ENCODE measurements at places on chromosomes 7 and 10.

- no peak for DNase-seq
These were observed 589.5 kb downstream of the ARL4A start for GRCh38 chr7:13276977-13277376.

DNA sequence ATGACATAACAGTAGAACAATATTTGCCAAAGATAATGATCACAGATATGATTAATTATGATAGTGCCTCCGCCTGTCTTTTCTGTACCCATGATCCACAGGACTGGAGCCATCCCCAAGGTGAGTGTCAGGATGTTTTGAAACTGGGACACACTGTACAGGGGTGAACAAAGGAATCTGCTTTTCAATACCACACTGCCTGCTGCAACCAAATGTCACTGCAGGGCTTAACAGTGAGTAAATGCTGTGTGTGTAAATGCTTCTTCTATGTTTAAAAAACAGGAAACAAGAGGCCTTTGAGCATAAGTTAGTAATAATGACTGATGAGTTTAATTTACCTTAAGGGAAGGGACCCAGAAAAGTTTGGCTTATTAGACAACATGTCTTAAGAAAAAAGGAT, 65.2 kb downstream of the HBP1 start:
- no peak for DNase-seq

DNA sequence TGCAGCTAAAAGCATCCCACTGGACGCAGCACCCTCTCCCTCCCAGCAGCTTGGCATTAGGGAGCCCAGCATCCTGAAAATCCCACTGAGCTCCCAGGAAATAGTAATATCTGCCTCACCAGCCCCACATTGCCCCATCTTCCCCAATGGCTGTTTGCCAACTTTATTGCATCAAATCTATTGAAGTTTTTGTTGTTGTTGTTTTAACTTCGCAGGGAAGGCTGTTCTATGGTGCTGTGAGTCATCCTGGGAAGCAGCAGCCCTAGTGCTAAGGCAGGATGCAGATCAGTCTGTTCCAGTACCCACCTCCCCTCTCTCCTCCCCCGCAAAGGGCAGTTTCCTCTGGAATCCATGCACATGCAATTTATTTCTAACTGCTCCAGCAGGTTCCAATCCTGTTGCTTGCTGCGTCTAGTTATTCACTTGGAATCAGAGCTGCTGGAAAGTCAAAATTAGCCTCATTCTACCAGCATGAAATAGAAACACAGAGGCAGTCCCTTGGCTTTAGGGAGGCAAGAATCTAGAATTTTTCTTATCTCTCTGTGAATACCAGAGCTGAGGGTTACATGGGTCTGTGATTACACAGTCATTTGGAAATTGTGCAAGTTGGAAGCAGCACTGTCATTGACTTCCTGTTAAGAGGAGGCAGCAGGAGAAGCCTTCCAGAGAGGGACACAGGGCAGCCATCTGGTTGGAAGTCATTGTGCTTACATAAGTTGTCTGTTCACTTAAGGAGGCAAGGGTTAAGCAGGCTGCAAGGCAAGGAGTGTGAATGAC, 115.9 kb upstream of the CACUL1 start:
- no peak for DNase-seq

GRCh38 chr10:38054361-38054797, 39.8 kb upstream of the ZNF37A start:
- no peak for DNase-seq

DNA sequence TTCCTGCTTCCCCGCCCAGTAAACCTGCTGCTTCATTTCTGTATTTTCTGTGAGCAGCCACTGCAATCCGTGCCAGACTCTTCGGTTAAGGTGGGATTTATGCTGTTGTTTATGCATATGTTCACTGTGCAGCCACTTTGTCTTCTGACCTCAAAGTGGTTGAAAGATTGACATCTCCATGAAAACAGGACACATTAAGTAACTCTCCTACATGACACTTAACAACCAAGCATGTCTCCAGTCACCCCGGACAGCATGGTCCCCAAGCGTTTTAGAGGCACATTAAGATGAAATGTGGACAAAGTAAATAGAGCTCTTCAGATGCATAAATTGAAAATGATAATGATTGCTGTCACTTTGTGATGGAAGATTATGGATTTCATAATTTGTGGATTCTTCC, 421.3 kb downstream of the GFRA1 start:
- DNase-seq, result no peak

DNA sequence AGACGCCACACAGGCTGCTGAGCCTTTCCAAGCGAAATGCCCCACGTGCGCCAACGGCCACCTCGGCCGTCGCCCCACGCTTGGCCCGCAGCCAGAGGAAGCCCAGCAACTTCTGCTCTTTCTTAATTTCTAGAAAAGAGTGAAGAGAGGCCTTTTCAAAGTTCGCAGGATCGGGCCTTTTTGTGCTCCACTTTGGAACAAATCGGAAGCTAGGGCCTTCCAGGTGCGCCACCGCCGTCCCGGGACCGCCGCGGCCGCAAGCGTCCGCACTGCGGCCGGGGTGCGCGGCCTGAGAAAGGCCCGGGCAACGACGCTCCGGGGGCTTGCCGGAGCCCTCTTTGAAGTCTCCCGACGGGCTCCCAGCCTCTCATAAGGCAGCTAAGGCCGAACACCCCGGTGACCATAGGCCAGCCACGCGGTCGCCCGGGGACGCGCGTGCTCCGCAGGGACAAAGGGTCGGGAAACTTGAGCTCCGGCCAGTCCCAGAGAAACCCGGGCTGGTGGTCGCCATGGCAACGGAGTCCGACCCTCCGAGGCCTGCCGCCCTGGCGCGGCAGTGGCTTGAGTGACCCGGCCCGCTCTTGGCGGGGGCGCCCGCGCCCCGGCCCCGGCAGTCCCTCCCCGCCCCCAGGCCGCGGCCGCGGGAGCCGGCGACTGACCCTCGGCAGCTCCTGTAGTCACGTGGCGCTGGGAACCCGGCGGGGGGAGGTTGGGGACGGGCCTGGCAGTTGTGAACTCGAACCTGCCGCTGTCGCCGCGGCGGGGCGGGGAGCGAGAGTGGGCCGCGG, at the start of gene REPIN1:
TSS of gene REPIN1 (plus strand) at position 727 of the 788 bp plus-strand sequence. CDS start 890 bp downstream, outside the sequence.
- DNase-seq, result peak; percentile 95

DNA sequence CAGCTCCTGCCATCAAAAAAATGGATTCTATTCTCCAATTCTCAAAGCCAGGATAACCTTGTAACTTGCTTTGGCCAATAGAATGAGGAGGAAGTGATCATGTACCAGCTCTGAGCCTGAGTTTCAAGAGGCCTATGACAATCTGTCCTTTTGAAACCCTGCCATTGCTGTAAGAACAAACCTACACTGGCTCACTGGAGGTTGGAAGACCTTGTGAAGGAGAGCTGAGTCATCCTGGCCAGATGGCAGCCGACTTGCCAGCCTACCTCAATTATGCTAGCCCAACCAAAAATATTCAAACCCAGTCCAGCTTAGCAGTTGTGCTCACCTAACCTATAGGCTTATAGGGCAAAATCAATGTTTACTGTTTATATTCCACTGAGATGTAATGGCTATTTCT, 93.0 kb downstream of the HGF start:
- no peak for DNase-seq

GRCh38 chr7:29304756-29305155, 110.2 kb downstream of the CHN2 start:
- peak; percentile 30 for DNase-seq

DNA sequence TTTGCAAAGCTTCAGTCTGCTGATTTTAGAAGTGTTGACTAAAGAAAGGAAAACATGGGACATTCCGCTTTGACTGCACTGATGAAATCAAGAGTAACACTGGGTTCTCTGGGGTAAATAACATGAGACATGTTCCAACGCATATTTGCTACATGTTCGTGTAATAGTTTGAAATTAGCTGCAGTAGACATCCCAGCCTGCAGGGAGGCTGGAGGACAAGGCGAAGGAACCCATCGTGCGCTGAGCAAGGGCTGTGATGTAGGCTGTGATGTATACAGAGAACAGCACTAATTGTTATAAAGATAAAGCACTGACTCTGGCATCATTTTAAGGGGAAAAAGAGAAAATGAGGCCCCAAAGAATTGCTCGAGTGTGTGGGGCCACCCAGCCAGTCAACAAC, 40.3 kb downstream of the SFMBT2 start:
- DNase-seq, result no peak

- DNase-seq, result no peak
These were observed 65.0 kb upstream of the TRIM8 start for GRCh38 chr10:102579328-102579727.

GRCh38 chr10:23512355-23513058, 73.6 kb downstream of the OTUD1 start:
- no peak for DNase-seq

DNA sequence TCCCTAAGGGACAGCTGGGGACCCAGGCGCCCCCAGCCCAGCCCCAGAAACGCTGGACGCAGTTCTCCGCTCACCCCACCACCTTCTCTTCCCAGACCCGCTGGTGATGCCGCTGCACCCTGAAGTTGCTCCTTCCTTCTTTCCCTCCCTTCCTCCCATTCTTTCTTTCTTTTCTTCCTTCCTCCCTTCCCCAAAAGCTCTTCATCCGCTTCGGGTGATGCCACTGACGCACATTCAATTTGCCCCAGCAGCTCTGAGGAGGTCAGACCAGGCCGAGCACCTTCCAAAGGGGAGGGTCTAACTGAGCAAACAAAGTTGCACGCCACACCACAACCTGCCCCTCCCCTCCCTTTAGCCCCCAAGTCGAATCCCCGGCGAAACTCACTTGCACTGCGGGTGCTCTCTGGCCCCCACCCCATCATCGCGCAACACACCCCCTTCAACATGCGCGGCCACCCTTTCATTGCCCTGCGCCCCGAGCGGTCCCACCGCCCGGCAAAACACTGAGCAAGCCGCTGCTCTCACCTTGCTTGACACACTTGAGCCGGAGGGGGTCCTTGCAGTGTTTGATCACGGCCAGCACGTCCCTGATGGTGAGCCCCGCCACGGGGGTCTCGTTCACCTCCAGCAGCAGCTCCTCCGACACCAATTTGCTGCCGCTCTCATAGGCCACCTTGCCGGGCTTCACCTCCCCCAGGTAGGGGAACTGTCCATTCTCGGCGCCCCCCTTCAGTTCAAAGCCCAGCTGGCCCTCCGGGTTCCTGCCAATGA, 787 bp downstream of the MAGI2 start:
- no peak for DNase-seq

GRCh38 chr7:30920021-30920583, 8.4 kb downstream of the AQP1 start:
- peak; percentile 21 for DNase-seq

DNA sequence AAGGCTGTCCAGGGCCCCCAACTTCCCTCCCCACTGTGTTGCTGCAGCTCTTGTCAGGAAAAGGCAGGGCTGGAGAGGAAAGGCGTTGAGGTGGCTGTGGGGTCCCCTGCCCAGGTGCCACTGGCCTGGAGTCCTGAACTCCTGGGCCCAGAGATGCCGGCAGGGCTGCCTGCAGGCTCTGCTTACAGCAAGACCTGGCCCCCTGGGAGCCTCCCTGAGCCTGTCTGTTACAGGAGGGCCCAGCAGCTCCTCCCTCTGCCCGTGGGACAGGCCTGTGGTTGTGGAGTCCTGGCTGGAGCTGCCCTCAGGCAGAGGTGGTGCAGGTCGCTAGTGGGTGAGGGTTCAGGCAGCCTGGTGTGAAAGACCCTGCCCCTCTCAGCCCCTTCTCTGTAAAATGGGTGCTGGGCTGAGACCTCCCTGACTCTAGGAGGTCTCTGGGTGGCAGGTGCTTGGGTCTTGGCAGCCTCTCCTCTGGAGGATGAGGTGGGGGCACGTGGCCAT, 9.9 kb downstream of the ANTXRL start:
- DNase-seq, result peak; percentile 15

DNA sequence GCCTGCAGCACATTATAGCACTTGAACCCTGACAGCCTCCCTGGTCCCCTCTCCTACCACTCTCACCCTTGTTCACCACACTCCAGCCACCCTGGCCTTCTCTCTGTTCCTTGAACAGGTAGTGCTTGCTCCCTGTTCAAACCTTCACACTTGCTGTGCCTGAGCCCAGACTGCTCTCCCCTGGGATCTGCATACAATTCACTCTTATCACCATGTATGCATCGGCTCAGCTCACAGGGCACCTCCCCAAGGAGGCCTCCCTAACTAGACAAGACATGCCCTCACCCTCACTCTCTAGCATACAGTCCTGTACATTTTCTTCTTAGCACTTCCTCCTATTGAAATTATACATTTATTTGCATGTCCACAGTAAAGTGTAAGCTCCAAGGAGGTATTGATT, 59.3 kb downstream of the FAM13C start:
- DNase-seq, result no peak

DNA sequence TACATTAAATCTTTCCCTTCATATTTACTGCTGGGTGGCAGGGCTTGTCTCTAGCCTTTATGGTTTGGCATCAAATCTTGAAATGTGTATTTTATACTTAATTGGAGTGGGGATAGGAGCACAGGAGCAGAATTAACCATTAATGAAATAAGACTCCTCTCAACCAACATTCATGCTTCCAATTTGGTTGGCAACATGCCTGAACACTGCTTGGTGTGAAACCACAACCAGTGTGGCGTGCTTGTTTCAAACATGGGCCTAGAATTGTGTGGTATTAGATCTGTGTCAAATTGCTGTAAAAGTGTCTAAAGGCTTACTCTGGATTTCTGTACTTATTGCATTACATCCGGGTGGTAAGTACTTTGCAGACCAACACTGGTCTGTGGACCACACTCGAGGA, 25.1 kb upstream of the VPS41 start:
- no peak for DNase-seq

GRCh38 chr10:4069491-4069890, 284.5 kb upstream of the KLF6 start:
- no peak for DNase-seq

DNA sequence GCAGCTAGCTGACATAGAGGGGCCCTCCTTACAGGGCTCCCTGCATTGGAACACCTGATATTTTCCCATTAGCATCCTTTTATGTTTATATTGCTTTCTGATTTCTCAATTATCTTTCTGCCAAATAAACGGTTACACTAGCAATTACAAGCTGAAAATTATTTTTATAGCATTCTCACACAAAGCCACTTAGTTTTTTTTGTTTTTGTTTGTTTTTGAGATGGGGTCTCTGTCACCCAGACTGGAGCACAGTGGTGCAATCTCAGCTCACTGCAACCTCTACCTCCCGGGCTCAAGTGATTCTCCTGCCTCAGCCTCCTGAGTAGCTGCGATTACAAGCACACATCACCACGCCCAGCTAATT, 9.9 kb upstream of the ZC3HAV1 start:
- no peak for DNase-seq

DNA sequence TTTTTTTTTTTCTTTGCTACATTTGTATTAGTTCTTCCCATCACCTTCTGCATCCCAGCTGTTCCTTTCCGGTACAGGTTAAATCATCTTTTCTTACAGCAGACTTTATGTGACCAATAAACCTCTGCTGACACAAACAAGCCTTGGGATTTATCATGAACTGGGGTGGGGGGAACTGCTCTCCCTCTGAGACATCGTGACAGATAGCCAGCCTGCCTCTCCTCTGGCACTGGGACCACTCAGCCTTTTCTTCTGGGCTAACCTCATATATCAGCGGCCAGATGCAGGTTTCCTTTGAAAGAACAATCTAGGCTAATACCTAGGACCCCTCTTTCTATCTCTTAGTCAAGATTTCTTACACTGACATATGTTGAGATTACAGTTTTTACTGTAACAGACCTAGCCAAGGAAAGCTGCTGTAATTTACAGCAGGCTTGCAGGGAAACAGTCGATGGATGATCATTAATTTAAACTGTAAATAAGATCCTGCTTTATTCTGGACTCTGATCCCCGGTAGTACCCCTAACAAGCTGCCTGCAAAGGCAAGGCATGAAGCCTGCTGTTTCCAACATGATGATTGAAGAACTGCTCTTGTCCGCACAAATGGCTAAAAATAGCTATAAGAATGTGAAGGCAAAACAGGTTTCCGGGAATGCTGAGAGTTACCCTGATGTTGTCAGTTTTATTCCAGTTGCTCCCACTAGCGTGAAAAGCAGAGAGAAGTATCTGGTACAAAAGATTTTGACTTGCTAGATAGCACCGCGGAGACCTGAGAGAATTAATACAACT, 338.7 kb downstream of the SORCS1 start:
- DNase-seq, result no peak
